Left renal pelvis (tissue), 4 donors: ENCODE measurements at places on chromosomes 1 and 21. TPM values are rescaled to one million over a fixed set of nuclear protein-coding genes. Genes with fewer than 3 reads are reported as not detected.

The NHLH1 gene
- 0.23 TPM for polyA plus RNA-seq

The C1QA gene
- 13.2 TPM for polyA plus RNA-seq

The SLC45A3 gene
- 8.1 TPM for polyA plus RNA-seq

The MRTO4 gene
- 23.7 TPM for polyA plus RNA-seq

The CC2D1B gene
- polyA plus RNA-seq = 19.5 TPM

The FAM163A gene
- polyA plus RNA-seq = 0.66 TPM

The THEM5 gene
- 0.79 TPM for polyA plus RNA-seq

The FBLIM1 gene
- 64.6 TPM for polyA plus RNA-seq

The TTC24 gene
- polyA plus RNA-seq = 2.0 TPM

The GNAT2 gene
- not detected for polyA plus RNA-seq

- DNase-seq = no peak
Measured at GRCh38 chr1:229717786-229718576, 91.9 kb downstream of the URB2 start.

- DNase-seq = no peak
Measured at GRCh38 chr1:61028136-61028535, 54.2 kb upstream of the NFIA start.

DNA sequence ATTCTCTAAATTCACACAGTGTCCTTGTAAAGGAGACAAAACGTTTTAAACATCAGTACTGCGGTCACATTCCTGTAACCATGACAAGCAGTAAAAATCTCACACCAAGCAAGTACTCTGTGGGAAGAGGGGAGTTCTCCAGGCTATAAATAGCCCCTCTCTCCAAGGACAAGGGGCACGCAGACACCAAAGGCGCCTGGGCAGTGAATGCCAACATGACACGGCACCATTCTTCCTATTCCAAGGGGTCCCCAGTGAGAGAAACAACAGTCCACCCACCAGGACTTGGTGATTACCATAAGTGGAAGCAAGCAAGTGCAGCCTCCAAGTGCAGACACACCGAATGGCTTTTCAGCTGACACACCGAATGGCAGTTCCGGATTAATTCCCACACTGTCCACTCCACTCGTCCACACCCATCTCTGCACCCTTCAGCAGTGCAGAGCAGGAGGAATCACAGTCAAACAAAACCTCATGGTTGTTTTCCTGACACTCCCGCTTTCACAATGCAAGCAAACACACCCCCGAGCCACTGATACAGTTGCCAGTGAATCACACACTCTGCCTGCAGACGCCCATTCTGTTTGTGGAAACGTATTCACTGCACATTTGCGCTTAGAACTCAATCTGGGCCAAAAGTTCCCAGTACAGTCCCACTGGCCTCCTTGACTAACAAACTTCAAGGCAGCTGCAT lies 1.8 kb downstream of the PTTG1IP start:
- DNase-seq = no peak

- DNase-seq = no peak
Measured at GRCh38 chr1:64917328-64917861, 49.0 kb downstream of the JAK1 start.

DNA sequence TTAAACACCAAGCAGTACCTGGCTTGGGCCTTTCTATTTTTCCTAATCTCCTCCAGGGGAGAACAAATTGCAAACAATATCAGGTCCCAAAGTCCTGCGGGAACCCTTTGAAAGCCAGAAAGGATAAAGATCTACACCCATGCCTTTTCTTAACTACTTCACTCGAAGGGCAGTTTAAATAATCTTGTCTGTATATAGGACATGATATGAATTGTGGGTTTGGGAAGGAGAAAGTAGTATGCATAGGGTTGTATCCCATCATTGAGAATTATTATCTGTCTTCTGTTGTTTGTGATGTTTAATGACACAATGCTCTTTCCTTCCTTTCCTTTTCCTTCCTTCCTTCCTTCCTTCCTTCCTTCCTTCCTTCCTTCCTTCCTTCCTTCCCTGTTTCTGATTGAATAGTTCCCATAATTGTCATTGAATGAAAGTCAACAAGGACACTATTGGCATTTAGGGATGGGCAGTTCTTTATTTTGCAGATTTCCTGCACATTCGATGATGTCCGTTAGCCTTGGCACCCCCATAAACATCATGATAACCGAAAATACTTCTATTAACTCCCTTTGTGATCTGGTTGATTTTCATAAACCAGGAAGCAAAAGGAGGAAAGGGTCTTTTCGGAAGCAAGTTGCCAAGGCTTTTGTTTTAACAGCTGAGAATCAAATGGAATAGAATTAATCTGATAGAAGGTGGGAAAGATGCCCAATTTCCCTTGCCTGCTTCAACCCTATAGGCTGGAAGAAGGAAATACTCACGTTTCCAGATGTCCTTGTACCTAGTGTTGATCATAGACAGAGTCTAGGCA lies 141.3 kb downstream of the ATG4C start:
- no peak for DNase-seq

DNA sequence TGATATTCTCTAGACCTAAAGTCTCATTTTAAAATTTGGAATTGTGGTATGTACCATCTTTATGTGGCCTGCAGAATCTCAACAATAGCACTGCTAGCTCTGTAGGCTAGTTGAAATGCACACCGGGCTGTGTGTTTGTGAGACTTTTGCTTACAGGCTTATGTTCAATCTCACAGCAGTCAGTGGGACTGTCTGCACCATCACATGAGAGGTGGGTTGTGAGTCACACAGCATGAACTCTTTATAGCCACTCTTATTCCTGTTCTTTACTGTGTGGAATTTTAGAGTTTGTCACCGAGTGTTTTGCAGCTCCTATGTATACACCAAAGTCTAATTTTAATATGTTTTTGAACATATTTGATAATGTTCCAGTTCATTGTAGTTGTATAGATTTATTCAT lies 74.6 kb downstream of the RASAL2 start:
- no peak for DNase-seq

- no peak for DNase-seq
Measured at GRCh38 chr1:185158800-185159199, 1.8 kb downstream of the SWT1 start.

DNA sequence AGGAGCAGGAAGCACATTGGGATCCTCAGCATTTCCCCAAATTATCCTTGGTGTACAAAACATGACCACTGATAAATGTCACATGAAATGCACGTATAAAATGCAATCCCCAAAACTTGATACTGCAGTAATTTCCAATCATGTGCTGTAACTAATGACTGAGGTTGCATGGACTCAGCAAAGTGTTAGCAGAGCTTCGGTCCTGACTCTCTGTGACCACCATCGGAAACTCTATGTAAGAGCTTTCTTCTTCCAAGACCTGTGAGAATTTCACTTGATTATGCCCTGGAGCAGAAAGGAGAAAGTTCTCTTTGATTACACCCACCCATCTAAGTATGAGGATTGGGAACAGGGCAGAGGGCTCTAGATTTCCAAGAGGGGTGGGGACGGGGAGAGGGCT lies 908 bp downstream of the CD53 start:
- no peak for DNase-seq

GRCh38 chr1:214259353-214259977 lies 21.5 kb upstream of the SMYD2 start:
- DNase-seq = no peak

GRCh38 chr21:36511484-36512220 lies 31.7 kb upstream of the CLDN14 start:
- no peak for DNase-seq

DNA sequence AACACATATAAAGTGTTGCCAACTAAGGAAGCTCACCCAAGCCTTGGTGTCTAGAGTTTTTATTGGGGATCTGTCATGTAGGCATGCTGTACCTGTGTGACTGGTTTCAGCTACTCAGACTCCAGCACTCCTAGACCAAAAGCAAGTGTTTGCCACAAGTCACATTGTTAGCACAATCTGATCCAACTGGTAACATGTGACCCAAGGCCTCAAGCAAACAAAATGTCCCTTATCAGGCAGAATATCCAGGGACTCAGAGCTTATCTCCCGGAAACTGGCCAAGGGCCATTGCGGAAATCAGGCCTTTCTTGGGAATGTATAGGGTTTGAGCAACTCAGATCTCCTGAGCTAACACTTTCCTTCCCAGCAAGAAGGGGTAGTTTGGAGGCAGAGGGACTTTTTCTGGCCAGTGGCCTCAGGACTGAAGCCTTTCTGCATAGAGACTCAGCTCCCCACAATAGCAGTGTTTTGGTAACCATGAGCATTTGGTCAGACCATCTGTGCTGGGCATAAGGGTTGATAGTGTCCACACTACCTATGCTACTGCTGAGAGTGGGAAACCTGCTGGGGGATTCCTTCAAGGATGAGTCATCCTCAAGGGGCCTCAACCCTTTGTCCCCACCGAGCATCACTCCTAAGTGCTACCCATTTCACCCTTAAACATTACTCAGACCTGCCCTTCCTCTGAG lies 29.6 kb downstream of the NHLH2 start:
- no peak for DNase-seq

DNA sequence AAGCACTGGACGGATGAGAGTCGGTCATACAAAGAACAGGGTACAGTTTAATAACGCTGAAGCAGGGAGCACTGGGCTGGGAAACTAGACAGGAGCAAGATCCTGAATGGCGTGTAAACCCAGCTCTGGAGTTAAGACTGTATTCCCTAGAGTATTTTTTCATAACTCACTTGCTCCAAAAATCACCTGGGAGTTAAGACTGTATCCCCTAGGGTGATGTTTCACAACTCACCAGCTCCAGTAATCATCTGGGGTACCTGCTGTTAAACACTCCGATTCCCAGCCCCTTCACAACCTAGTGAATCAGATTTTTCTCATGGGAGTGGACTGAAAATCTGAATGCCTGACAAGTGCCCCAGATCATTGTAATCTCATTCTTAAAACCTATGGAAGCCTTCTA lies 123.2 kb downstream of the MAB21L3 start:
- DNase-seq = no peak

GRCh38 chr1:179984101-179984500 lies 29.5 kb downstream of the CEP350 start:
- no peak for DNase-seq

DNA sequence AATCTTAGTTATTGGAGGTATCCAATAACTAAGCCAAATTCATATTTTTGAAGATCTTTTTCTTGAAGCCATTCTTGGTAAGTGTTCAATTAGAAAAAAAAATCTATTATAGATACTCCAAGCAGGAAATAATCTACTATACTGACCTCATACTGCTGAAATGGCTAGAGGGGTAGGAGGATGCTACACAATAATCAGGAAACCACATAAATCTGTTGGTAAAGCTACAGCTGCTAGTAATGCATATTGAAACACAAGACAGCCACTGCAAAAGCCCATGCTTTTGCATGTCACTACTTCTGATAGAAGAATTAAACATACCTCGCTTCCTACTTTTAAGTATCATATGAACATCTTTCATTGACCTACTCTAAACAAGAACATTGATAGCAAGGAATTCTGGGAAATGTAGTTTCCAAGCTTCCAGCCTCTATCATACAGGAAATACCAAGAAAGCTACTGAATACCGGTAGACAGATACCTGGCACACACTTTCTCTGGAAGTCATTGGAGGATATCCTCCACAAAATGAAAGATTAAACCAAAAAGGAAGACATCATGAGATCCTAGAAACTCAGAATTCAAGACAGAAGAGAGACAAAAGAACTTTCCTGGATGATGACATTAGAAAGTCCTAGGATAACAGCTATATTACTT lies 103.0 kb upstream of the VAV3 start:
- DNase-seq = no peak

DNA sequence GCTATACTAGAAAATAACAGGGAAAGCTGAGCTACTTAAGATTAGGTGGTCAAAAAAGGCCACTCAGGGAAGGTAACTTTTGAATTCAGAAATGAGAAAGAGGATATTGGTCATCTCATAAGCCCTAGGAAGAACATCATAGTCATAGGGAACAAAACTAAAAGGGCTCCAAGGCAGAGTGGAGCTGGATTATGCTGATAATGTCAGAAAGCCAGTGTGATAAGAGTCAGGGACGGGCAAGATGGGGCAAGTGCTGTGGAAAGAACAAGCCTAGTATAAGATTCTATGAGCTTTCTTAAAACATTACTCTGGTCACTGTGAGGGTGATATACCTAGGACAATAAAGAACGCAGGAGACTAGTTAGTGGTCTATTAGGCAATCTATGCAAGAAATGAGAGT lies 106.6 kb downstream of the DUSP10 start:
- no peak for DNase-seq

DNA sequence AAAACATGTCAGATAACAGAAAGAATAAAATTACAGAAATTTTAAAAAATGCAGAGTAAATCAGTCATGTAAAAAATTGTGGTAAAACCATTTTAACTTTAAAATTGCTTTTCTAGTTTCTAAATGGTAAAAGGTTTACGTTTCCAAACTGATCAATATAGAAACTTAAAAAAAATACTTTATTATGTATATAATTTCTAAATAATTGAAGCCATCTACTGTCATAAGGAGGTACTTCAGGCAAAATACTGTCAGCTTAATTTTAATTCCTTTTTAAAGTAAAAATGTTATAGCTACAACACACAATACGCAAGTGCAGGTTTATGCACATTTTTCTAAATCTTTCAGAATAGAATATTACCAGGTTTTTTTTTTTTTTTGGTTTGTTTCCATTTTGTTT lies 159.9 kb downstream of the HFM1 start:
- DNase-seq = no peak

DNA sequence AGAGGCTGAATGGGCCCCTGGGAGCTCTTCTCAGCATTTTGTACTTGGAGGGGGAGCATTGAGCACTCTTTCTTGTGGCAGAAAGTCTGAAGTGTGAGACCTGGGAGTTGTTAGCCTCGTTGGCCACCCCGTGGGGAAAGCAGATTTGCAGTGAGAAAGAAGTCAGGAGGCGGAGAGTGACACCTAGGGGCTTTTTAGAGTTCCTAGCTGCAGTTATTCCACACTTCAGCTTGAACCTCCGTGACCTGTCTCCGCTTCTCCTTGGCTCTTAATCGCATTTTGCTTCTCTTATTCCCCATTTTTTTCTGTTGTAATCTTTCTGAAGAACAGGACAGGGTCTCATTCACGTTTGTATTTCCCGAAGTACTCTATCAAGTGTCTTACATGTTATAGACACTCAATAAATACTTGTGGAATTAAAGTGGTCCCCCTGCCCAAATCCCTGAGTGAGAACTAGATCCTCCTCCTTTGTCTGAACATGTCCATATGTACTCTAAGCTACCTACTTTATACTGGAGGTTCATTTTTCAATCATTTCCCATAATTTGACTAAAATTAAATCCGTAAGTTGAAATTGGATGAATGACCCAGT lies 14.5 kb upstream of the C1orf141 start:
- DNase-seq = peak; percentile 44

GRCh38 chr1:3453203-3453761 lies 1.2 kb upstream of the ARHGEF16 start:
- DNase-seq = no peak

DNA sequence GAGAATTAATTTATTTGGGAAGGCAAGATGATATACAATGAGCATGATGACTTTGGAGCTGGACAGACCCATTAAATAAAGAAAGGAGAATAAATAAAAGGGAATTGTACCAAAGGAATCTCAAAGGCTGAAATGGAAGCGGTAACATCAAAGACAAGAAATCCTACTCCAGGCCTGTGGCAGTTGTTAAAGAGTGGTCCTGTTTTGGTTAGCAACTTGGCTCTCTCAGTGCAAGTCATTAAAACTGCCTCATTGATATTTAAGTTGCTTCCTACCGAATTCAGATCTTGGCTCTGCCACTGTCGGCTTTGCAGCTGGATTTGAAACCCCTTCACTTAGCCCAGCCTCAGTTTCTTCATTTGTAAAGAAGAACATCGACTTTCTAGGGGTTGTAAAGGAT lies 10.1 kb downstream of the TGFB2 start:
- no peak for DNase-seq
